ENCODE measurements at places on chromosomes 2 and 18. TPM values are rescaled to one million over a fixed set of nuclear protein-coding genes. Genes with fewer than 3 reads are reported as not detected.

Gene MAPK4
- total RNA-seq: not detected

Gene FAM228A
- total RNA-seq: not detected

Gene ARHGEF33
- total RNA-seq: 0.02 TPM

Gene ZNF532
- 52.2 TPM for total RNA-seq

Gene LBH
- total RNA-seq: 38.9 TPM

Gene ALK
- 0.37 TPM for total RNA-seq

Gene CYB5A
- total RNA-seq: 192 TPM

Gene TTC39C
- total RNA-seq: 19.6 TPM

Gene AGXT
- not detected for total RNA-seq

Gene FBXO15
- 0.71 TPM for total RNA-seq

Gene SCN2A
- 0.44 TPM for total RNA-seq

Gene DIPK1C
- not detected for total RNA-seq

Gene HAUS1
- 299 TPM for total RNA-seq

Gene TUBA4B
- not detected for total RNA-seq

Measured in M059J (cell line).